Osteoblast (primary cell): ENCODE measurements at places on chromosomes 2 and 18. TPM values are rescaled to one million over a fixed set of nuclear protein-coding genes. Genes with fewer than 3 reads are reported as not detected.

Gene SNORC
- 0.72 and 0.88 TPM in 2 replicates for total RNA-seq

DNA sequence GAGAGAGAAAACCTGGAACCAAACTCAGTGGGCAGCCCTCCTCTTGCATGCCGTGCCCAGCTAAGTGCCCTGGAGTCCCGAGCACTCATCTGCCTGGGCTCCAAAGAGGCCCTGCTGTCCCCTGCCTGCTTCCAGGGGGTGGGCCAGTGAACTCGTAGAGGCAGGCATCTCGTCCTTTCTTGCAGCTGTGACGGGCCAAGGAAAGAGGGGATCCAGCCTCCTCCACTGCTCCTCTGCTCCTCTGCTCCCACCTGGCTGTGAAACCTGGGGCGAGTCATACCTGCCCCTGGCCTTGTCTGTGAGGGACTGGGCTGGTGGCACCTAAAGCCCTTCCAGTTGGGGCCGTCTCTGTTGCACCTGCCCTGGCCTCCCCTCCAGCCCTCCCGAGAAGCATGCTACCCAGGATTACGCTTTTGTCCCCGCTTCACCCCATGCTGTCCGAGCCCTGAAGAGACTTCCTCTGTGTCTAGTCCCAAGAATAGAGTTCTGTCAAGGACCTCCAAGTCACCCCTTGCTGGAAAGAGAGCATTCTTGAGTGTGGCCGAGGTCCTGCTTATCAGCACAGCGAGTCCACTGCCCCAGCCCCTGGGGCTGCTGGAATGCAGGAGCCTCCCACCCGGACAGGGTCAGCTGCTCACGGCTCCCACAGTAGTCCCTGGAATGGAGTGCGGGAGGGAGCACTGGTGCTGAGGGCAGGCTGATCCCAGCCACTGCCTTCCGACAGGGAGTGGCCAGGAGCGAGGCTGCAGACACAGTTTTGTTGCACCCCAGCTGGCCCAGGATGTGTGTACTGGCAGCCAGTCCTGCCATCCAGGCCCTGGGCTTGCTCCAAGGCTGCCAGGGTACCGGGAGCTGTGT, 14.3 kb downstream of the KCNK3 start:
- no peak overlapping the region for H3K27ac ChIP-seq
- H3K27me3 ChIP-seq, result no peaks in the 10 kb centered on the region
- no peak overlapping the region for H3K4me3 ChIP-seq

GRCh38 chr2:197235711-197236110, 74.9 kb downstream of the ANKRD44 start:
- no peak overlapping the region for H3K4me3 ChIP-seq
- peaks cover 2% of the 10 kb centered on the region for H3K4me1 ChIP-seq
- no peak overlapping the region for H3K27ac ChIP-seq
- no peaks in the 10 kb centered on the region for H3K27me3 ChIP-seq
- H3K36me3 ChIP-seq, result no peaks in the 10 kb centered on the region
- no peak for DNase-seq

DNA sequence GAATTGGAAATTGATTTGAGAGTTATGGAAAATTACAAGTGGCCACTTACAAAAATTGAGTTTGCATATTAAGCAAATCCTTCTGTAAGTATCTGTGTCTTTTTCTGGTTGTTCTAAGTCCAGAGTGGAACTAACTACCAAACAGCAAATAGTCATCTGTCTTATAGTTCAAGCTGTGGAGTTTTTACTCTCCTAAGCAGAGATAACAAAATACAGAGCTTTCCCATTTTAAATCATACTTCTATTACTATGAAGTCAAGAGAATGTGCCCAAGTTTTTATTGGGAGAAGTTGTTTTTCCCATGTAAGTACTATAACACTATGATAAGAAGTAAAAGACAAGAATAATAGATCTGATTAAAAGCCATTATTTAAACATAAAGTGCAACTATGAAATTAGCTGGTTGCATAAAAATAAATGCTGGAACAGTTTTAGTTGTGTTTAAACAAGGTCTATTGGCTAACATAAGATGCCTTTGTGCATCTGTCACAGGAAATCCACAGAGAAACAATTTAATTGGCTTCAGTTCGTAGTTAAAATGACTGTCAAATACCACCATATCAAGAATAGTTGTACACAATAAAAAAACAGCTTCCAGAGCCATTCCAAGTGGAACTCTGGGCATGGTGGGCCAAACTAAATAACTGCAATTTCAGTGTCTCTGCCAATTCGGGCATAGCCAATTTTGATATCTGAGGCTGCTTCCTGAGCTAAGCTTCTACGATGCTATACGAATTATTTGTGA, 1467.4 kb upstream of the NXPH2 start:
- no peaks in the 10 kb centered on the region for H3K27me3 ChIP-seq
- DNase-seq, result no peak
- H3K4me3 ChIP-seq, result no peak overlapping the region
- no peaks in the 10 kb centered on the region for H3K4me1 ChIP-seq
- no peak overlapping the region for H3K27ac ChIP-seq

- peaks cover 97% of the 10 kb centered on the region for H3K27me3 ChIP-seq
- H3K4me3 ChIP-seq, result peak overlapping the region; percentile 30
- H3K27ac ChIP-seq, result no peak overlapping the region
- peak; percentile 97 for DNase-seq
Observed at GRCh38 chr2:176079831-176080539, 3.8 kb downstream of the EVX2 start.

DNA sequence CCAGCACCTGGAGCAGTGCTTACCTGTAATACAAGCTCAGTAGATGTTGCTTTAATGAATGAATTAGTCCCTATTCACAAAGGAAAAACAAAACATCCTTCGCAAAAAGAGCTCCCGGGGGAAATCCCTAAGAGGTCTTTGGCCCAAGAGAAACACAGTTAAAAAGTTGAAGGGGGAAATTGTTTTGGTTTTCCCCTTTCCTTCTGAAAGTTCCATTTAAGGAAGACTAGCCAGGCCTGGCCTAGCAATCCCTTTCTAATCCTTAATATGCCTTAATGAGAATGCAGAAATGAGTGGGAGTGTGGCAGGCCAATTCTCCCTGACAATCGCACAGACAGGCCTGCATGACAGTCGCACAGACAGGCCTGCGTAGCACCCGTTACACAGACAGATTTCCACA, 33.5 kb upstream of the REL start:
- no peaks in the 10 kb centered on the region for H3K36me3 ChIP-seq
- H3K27ac ChIP-seq, result no peak overlapping the region
- DNase-seq, result no peak
- no peaks in the 10 kb centered on the region for H3K27me3 ChIP-seq
- H3K4me3 ChIP-seq, result no peak overlapping the region

- H3K36me3 ChIP-seq, result no peaks in the 10 kb centered on the region
- DNase-seq, result no peak
- no peak overlapping the region for H3K4me3 ChIP-seq
- no peaks in the 10 kb centered on the region for H3K4me1 ChIP-seq
- H3K27me3 ChIP-seq, result no peaks in the 10 kb centered on the region
Observed at GRCh38 chr2:77328134-77328931, 193.8 kb downstream of the LRRTM4 start.
